ENCODE measurements at places on chromosomes 1 and 21.

DNA sequence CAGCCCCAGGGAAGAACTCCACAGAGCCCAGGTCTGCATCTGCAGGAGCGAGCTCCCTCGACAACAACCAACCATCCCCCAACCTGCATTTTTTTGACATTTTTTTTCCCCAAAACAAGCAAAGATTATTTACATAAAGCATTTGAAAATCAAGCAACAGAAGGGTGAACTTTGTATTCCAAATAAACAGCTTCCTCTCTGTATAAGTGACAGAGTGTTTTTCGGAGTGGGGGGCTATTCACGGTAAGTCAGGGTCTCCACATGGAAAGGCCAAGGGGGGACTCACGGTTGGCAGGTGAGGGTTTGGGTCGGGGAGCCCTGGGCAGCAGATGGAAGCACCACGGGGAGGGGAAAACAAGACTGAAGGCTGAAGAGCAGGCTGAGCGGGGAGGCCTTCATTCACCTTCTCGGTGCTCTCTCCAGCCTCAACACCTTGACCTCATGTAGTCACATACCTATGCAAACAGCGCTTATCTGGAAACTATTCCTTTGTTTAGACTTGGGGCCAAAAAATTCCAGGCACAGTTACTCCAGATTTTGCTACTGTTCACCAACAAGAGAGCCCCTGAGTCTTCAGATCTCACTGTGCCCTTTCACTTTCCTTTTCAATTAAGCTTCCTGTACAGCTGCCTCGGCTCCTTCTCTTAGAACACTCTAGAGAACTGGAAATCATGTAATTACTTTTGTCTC lies 27.6 kb downstream of the C2CD2 start:
- DNase-seq = peak; percentile 64

DNA sequence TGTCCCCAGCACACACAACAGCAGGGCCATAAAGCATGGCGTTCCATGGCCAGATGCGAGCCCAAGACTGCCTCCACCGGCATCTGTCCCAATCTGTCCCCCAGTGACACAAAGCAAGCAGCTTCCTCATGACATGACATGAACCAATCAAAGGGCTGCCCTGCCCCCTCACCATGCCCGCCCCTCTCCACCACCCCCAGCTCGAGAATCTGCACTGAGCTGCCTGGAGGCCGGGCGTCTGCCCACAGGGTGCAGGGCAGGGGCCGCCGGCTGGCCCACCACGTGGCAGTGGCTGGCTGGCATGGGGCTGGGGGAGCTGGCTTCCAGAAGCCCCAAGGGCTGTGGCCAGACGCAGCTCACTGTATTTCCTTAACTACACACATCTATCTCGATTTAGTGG lies 27.8 kb downstream of the WNT9A start:
- DNase-seq = no peak

DNA sequence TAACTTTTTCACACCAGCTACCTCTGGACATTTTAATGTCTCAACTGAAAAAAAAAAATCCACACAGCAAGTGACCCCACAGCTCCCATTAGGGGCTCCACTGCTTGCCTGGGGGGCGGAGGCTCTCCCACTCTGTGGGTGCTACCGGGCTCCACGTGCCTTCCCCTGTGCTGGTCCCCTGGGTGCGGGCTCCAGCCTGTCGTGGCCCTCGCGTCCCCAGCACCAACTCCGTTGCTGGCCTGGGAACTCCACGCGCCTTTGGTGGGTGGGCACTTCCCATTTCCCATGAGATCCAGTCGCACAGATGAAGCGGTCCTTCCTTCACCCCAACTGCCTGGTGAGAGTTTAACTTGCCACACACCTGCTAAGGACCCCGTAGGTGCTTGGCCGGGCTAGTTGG lies 27.1 kb upstream of the GPR153 start:
- no peak for DNase-seq

DNA sequence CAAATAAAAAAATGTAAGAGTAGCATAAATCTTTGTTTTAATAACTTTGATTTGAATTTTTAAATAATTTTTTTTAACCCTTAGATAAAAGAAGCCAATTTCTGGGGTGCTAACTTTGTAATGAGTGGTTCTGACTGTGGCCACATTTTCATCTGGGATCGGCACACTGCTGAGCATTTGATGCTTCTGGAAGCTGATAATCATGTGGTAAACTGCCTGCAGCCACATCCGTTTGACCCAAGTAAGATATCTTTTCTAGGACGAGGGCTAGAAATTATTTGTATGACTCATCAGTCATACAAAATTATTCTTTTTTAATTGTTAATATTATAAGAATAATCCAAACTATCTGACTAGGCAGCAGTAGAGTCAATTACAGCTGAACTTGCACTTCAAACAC lies 71.2 kb downstream of the GPR161 start:
- no peak for DNase-seq

DNA sequence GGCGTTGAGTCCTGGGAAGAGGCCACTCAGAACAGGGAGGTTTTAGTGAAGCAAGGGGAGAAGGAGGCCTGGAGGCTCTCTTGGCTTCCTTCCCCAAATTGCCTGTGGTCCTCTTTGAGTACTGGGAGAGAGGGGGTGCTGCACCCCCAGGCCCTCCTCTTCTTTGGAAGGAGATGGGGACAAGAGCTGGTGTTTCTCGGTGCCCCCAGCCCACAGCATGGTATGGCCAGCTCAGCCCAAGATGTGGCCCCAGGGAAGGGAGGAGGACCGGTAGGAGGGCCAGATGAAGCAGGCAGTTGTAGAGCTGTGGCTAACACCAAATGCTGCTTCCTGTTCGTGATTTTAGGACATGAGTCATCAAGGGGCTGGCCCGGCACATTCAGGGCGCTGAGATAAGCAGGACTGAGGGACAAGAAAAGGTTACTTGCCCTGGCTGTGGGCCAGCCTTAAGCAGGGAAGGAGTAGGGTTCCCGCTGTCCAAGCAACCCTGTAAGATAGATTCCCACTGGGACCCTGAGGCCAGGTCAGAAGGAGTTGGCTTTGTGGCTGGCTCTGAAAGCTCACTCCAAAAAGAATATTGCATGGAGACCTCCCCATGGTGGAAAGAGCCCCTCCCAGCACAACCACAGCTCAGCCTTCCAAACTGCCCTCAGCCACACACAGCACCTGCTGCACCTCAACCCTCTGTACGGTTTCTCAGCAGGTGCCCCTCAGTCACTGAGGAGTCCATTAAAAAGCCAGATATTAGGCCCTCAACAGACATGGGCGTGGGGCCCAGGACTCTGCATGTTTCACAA lies 4.9 kb upstream of the TNFRSF1B start:
- peak; percentile 77 for DNase-seq

DNA sequence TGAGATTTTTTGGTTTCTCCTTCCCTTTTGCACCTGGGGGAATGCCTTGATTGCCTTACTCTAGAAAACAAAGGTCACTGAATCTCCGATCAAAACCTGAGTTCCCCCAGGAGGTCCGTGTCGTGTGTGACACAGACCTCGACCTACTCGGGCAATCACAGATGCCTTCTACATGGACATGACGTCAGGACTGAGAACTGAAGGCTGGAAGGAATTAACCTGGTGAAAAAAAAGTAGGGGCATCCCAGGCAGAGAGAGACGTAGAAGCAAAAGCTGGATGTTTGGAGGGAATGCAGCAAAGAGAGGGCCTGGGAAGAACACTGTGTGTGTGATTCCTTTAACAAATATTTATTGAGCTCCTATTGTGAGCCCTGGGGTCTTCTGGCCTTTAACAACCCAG lies 178.0 kb downstream of the PRDM2 start:
- no peak for DNase-seq

DNA sequence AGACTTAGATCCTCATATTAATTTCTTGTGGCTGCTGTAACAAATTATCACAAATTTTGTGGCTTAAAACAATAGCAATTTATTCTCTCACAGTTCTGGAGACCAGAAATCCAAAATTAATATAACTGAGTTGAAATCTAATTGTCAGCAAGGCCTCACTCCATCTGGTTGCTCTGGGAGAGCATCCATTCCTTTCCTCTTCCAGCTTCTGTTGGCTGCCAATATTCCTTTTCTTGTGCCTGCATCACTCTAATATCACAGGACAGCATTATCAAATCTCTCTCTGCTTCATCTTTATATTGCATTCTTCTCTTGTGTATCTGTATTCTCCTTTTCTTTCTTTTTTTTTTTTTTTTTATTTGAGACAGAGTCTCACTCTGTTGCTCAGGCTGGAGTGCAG lies 9.3 kb downstream of the SLC35A3 start:
- DNase-seq = no peak

DNA sequence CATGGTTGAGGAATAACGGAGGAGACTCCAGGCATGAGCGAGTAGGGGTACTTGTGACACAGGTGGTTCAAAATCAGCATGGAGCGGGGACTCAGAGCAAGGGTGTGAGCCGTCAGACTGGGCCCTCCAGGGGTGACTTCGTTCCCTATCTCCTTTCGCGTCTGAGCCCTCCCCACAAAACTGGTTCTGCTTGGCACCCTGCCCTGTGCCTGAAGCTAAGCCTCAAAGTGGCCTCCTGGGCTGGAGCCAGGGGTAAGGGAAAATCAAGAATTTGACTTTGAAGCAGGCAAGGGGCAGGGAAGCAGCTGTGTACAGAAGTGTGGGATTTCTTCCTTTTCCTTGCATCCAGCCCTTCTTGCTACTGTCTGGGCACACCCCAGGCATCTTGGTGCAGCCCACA lies 331.5 kb upstream of the AJAP1 start:
- no peak for DNase-seq

- no peak for DNase-seq
These were observed 248.6 kb upstream of the DEPDC1 start for GRCh38 chr1:68745451-68745850.

DNA sequence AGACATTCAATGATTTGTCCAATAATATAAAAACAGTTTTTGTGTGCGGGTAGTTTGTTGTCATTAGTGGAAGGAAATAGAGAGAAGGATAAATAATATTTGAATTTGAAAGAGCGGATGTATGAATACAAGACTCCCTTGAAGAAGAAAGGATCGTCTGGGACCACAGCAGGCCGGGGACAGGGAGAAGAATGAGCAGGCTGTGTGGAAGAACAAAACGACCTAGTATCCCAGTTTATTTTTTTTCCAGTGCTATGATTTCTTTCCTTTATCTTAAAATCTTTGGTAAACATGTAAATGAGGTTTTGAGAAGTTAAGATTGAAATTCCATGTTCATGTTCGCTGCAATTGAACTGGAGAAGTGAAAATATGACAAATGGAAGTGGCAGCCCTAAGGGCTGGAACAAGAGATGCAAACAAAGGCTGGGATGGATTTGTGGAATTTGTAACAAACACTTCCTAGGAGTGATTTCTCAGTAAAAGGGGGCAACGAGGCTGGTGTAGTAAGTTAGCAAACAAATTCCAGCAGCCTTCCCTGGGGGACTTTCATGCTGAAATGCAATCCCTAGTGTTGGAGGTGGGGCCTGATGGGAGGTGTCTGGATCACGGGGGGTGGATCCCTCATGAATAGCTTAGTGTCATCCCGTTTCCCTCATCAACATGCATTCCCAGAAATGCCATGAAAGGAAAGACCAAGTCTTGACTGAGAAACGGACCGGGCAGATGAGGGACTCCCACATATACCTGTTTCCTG lies 10.2 kb upstream of the IFI16 start:
- DNase-seq = peak; percentile 96

GRCh38 chr1:27726173-27727044 lies 648 bp downstream of the FAM76A start:
- DNase-seq = peak; percentile 77

GRCh38 chr1:1892079-1892762 lies 1.3 kb upstream of the GNB1 start:
- no peak for DNase-seq

DNA sequence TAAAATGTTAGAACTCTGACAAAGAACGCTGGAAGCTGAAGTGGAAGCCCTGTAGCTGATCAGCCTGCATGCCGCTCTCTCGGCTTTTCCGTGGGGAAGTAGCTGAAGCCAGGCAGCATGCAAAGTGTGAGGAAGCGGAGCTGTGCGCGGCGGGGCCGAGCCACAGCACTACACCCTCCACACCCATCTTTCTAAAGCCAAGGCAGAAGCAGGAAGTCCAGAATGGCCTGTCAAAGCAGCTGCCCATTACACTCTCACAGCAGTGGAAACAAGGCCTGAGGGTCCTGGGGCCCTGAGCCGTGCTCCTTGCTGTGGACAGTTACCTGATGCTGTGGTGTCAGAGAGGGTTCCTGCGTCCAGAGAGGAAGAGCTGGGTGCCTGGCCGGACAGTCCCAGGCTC lies 69.6 kb downstream of the UBR4 start:
- no peak for DNase-seq

DNA sequence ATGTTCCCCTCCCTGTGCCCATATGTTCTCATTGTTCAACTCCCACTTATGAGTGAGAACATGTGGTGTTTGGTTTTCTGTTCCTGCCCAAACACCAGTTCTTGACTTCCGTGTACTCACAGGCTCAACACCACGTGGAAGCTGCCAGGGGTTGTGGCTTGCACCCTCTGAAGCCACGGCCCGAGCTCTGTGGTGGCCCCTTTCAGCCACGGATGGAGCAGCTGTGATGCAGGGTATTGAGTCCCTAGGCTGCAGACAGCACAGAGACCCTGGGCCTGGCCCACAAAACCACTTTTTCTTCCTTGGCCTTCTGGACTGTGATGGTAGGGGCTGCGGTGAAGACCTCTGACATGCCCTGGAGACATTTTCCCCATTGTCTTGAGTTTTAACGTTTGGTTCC lies 111.6 kb downstream of the SYT14 start:
- DNase-seq = no peak

- peak; percentile 26 for DNase-seq
These were observed at the start of gene GJB3 for GRCh38 chr1:34781071-34781843. Gene GJB3 (plus strand): TSS chr1:34781214. CDS start chr1:34784763, 3,549 bp downstream.

DNA sequence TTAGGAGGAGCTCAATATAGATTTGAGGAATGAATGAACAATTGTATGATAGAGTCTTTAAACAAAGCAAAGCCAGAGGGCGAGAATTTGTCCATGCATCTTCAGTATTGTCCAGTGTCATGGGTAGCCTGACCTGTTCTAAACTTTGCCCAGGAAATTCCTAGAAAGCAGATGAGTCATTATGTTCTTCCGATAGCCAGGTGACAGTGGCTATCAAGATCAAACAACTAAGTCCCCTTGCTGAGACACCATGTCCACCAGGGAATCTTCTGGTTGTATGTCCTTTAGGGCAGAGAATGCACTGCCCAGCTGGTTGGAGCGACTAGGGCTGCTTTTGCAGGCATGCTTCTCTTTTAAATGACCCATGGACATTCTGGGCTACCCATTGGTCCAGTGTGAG lies 1.8 kb upstream of the SLC26A9 start:
- no peak for DNase-seq

GRCh38 chr21:36415375-36415774 lies 30.2 kb downstream of the CHAF1B start:
- DNase-seq = no peak

GRCh38 chr1:56872597-56872996 lies 18.0 kb downstream of the C8A start:
- no peak for DNase-seq
